ENCODE measurements at places on chromosomes 12 and 14.

GRCh38 chr14:95681153-95681552 lies 5.1 kb upstream of the TCL1B start:
- no peak for DNase-seq

DNA sequence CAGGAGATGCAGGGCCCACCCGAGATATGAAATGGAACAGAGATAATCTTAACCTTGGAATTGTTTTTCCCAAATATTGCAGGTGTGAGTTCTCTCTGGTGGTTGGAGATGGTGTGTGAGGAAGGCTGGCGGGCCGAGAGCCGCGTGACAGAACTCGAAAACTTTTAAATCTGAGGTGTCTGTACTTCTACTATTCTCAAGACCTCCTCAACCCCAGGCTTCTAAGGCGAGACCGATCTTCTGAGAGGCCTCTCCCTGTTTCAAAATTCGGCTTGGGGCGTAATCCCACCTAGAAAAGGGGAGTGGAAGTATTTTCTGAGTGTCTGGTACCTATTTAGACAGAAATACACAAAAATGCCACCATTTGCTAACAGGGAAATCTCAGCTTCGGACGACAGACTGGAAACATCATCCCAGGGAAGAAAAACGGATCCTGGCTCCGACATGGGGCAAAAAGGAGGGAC lies 611 bp downstream of the SARNP start:
- DNase-seq, result no peak

DNA sequence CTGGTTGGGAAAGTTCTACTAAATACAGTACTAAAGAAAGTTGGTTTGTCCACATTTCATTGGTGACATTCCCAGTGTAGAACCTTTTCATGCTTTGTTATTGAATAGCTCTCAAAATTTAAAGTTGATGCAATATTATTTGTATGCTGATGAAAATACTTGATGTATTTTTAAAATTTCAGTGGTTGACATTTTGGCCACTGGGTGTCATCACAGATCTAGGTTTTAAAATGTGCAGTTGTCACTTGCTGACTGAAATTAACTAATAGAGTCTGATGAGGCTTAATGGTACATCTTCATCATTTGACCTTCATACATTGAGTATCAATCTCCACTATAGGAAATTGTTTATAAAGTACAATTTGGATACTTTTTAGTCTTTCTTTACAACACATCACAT lies 37.1 kb downstream of the CMAS start:
- peak; percentile 71 for DNase-seq

GRCh38 chr14:53147208-53147607 lies 5.9 kb downstream of the DDHD1 start:
- no peak for DNase-seq

Data from fibroblast of the aortic adventitia (primary cell).